ENCODE measurements at places on chromosomes 1 and 21.
A peak's percentile ranks its signal among the peaks of the same experiment; 100 is the strongest.

GRCh38 chr1:110017792-110018191 is 16.6 kb upstream of the STRIP1 start:
- DNase-seq = no peak

- DNase-seq = peak; percentile 13
Observed at GRCh38 chr1:114428083-114428754, 82.8 kb downstream of the TRIM33 start.

GRCh38 chr1:206890125-206891060 is 6.8 kb upstream of the IL24 start:
- peak; percentile 53 for DNase-seq

GRCh38 chr1:156766298-156767100 is 836 bp upstream of the PRCC start:
- no peak for DNase-seq

GRCh38 chr1:18629659-18630510 is 761 bp upstream of the PAX7 start:
- no peak for DNase-seq

- no peak for DNase-seq
Observed at GRCh38 chr1:181251713-181252075, 163.2 kb downstream of the IER5 start.

- no peak for DNase-seq
Observed at GRCh38 chr1:238767321-238767720, 619.0 kb upstream of the CHRM3 start.

GRCh38 chr1:7932524-7933138 is 8.0 kb downstream of the TNFRSF9 start:
- no peak for DNase-seq

DNA sequence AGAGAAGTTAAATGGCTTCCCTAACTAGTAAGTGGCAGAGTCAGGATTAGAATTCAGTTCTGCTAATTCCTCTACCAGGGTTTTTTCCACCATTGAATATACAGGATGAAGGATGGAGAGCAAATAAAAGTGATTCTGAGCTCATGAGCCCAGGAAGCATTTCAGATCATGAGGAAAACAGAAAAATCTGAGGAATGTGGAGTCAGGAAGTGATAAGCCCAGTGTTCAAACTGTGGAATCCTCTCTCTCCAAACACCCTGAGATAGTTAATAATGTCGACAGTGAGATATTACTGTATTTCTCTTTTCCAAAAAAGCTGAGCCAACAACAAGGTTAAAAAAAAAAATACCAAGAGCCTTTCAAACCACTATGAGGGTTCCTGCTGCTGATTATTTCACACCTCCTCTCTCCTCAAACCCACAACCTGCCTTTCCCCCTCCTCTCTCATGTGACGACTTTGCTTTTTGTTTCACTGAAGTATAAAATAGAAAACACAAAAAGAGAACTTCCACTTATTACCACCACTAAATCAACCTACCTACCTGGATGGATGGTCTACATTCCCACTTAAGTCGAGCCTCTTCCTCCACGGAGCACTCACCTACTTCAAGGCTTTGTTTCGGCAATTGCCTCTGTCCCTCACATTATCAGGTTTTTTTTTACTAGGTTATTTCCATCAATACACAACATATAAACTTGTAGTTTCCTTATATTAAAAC is 8.9 kb downstream of the SLAMF1 start:
- no peak for DNase-seq

DNA sequence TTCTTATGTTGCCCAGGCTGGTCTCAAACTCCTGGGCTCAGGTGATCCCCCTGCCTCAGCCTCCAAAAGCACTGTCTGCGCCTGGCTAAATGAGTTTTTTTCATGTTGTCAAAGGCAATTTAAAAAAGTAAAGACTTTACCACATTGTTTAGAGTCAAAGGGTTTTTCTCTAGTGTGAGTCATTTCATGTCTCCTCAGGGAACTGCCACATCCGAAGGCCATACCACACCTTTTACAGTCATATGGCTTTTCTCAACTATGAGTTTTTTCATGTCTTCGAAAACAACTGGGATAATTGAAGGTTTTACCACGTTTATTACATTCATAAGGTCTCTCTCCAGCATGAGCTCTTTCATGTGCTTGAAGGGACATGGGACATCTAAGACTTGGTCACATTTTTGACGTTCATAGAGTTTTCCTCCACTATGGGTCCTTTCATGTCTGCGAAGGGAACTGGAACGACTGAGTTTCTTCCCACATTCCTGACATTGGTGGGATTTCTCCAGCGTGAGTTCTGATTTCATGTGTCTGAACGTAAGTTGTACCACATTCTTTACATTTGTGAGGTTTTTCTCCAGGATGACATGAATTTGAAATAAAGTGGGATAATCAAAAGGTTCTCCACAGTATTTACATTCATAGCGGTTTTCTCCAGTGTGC is 65.6 kb downstream of the UCHL5 start:
- DNase-seq = no peak

- peak; percentile 4 for DNase-seq
Observed at GRCh38 chr1:204650911-204651570, 34.5 kb downstream of the LRRN2 start.

- no peak for DNase-seq
Observed at GRCh38 chr1:51100264-51100880, 1.7 kb upstream of the C1orf185 start.

DNA sequence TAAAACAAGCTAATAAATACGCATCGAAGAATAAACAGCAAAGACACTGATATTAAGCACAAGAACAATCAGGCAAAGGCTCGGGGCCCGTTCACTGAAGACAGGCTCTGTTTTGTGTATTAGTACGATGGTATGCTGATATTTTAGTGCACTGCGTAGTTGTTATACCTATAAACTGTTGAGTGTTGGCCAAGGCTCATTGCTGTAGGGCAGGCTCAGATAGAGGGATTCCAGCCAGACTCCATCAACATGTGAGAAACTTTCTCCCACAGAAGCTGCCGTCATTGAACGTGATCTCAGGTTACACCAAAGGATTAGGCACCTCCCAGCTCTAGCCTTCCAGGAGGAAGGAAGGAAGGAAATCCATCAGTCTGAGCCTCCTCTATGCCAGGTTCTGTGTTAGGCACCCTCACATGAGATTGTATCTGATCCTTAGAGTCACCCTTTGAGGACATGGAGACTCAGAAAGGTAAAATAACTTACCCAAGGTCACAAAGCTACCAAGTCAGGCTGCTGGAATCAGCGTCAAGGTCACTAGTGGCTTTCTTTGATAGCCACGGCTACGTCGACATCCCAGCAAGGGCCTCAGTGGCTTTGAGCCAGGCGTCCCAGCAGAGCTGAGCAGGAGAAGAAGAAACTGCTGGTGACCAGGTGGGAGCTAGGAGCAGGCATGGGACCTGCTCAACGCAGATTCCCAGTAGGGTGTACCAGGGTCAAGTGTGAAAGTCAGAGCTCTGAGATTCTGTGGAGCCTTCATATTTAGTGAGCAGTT is 14.8 kb downstream of the BCAR3 start:
- peak; percentile 67 for DNase-seq

- DNase-seq = no peak
Observed at GRCh38 chr1:29971703-29972102, 735.4 kb downstream of the PTPRU start.

- peak; percentile 61 for DNase-seq
Observed at GRCh38 chr1:119133987-119134386, 6.5 kb downstream of the WARS2 start.

GRCh38 chr1:228175316-228176023 is 9.9 kb downstream of the IBA57 start:
- DNase-seq = no peak

- DNase-seq = no peak
Observed at GRCh38 chr1:194990483-194990882, 1617.8 kb downstream of the KCNT2 start.

GRCh38 chr1:118334506-118334905 is 149.5 kb upstream of the SPAG17 start:
- no peak for DNase-seq

GRCh38 chr1:65679773-65680172 is 112.9 kb upstream of the PDE4B start:
- no peak for DNase-seq

DNA sequence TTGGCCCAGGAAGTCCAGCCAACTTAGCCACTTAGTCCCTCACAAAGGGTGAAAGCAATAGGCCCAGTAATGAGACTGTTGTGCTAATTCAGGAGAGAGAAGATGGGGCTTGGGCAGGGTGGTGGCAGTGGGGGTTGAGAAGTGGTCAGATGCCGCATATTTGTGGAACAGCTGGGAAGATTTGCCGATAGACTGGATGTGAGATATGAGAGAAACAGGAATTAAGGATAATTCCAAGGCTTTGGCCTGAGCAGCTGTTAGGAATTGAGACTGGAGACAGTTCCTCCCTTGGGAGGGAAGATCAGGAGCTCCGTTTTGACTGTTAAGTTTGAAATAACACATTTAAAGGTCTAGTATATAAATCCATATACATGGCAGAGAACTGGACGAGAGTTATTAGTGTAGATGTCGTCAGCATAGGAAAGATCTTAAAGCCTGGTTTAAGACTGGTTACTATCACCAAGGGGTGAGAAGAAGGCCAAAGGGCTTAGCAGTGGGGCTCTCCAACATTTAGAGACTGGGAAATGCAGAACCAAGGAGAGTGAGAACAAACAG is 323.7 kb upstream of the FAM78B start:
- DNase-seq = no peak

DNA sequence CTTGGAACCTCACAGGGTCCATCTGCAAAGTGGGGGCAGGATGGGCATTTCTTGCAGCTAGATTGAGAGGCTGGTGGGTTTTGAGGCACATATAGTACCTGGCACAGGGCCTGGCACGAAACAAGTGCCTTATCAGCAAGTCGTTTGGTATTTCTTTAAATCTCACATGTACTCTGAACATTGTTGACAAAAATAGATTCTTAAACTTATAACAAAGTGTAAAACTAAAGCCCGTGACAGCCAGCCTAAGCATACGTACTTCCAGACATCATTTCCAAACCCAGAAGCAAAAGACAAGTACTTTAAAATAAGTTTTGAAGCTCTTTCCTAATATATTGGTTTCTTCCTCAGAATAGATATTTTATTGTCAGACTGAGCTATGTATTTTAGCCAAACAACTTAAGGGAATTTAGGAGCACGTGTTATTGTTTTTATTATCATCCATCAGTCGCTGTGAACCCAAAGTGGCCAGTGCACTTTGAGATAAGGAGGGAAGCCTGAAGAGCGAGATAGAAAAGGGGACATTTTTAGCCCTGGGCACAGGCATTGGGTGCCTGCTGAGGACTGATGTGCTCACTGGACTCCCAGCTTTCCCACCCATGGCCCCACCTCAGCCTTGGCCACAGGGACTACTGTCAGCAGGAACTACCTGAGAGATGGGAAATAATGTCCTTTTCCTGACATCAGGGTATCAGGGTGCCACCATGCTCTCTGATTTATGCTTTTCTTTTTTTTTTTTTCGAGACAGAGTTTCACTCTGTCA is 3.0 kb downstream of the FBLIM1 start:
- no peak for DNase-seq

DNA sequence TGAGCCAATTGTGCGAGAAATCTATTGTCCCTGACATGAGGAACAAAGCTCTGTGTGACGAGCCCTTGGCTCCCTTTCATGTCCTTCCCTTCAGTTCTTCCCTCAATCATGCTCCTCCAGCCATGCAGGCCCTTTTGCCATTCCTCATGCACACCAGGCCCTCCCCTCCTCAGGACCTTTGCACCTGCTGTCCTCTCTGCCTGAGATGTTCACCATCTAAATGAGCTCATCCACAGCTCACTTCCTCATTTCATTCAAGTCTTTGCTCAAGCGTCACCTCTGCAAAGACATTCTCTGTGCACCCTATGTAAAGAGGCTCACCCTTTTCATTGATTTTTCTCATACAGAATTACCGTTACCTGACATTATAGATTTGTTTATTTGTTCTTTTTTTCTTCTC is 43.7 kb downstream of the C8B start:
- no peak for DNase-seq

DNA sequence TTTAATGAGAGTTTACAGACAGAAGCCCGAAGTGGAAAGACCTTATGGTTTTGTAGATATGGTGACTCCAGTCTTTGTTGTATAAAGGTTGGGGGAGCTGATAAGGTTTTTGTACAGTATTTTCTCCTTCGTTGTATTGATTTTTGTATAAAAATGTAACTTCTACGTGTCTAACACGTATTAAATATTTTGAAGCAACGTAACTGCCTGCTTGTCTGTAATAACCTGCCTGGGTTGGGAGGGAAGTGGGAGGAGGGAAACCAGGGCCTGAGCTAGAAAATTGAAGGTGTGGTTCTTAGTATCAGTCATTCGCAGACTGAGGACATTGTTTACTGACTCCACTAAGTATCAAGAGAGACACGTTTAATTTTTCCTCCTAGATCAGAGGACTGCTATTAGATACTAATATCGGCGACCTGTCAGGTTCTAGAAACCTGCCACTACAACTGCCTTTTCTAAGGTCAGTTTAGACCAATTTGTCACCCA is 2.2 kb downstream of the IER5 start:
- DNase-seq = no peak

GRCh38 chr1:203636291-203636690 is 9.7 kb downstream of the ATP2B4 start:
- no peak for DNase-seq

DNA sequence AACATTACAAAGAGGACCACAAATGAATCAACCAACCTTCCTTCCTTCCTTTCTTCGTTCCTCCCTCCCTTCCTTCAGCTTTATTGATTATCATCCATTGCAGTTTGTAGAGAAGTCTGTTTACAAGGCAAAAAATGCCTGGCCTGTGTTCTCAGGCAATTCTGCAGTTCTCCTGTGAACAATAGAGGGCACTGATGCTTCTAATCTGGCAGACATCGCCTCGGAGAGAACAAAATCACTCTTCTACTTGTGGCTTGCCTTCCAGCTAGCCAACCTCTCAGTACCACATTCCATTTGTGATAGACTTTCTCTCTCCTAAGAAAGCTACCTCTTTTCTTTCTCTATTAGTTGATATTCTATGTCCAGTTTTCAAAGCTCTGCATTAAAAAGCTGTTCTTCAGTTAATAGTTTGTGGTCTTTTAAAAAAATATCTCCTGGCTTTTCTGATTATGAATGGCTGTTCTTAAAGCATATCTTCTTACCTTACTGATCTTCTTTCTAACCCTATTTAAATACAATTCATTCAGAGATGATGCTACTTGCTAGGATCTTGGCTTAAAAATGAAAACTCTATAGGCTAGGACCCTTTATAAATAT is 26.9 kb upstream of the ESRRG start:
- DNase-seq = peak; percentile 79

DNA sequence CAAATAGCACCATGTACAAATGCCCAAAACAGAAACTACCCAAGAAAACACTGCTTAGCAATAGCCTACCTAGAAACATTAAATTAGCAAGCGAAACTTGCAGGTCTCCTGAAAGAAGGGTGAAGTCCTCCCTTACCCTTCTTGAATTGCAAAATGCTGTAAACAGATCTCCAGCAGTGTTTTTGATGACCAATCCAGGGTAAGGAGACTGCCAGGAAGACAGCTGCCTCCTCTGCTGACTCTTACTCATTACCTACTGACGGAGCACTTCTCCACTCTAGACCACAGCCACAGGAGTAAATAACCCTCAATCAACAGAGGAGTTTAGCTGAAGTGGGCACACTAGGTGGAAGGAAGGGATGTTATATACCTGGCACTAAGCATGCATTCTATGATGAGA is 32.2 kb upstream of the GADD45A start:
- DNase-seq = peak; percentile 97

All from renal cortical epithelial cell (primary cell).